Fibroblast of villous mesenchyme (primary cell): ENCODE measurements at places on chromosomes 16 and 17. TPM values are rescaled to one million over a fixed set of nuclear protein-coding genes. Genes with fewer than 3 reads are reported as not detected.

DNA sequence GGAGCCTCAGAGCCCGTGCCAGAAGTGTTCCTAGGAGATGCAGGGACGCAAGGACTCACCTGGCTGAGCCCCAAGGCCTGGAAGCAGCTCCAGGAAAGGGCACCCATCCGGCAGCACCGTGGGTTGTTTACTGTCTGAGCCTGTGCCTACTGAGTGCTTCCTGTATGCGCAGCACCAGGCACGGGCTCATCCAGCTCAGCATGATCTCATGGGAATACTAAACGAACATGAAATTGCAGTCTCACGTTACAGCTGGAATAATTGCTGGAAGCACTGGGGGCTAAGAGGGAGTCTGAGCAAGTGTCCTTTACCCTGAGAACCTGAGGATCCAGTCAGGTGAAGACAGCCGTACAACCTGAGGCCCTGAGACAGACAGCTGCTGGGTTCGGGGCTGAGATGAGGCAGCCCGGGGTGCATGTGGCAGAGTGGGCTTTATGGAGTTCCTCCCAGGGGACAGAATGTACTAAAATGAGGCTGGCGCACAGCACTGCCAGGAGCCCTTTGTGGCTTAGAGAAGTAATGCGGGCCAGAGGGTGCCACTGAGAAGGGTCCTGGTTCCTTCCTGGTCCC, 5.4 kb downstream of the CTRL start:
- no peak for DNase-seq

DNA sequence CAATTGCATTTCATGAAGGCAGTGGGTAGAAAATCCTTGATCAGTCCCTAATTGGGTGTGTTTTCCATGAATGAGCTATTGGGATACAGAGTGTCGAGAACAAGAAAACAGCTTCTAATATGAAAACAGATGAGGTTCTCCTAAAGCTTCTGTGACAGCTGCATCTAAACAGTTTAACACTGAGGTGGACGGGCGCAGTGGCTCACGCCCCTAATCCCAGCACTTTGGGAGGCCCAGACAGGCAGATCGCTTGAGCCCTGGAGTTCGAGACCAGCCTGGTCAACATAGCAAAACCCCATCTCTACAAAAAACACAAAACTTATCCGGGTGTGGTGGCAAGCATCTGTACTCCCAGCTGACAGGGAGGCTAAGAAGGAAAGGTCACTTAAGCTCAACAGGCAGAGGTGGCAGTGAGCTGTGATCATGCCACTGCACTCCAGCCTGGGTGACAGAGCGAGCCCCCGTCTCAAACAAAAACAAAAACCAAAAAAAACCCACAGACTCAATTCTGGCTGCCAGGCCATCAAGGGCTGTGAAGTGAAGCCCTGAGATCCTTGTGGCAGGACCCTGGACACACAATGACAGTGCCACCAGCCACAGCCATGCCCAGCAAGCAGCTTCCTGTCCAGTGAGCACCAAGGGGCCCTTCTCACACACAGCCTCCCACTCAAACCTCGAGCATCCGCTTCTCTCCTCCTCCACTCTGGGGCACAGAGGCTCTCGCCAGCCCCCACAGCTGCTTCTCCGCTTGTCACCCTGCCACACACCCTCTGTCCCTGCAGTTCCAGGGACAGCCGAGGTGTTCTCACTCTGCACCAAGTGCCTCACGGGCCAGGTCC, 44.0 kb downstream of the ANKRD11 start:
- DNase-seq = no peak

C1QTNF8 gene
- not detected in 2 replicates for total RNA-seq

DNA sequence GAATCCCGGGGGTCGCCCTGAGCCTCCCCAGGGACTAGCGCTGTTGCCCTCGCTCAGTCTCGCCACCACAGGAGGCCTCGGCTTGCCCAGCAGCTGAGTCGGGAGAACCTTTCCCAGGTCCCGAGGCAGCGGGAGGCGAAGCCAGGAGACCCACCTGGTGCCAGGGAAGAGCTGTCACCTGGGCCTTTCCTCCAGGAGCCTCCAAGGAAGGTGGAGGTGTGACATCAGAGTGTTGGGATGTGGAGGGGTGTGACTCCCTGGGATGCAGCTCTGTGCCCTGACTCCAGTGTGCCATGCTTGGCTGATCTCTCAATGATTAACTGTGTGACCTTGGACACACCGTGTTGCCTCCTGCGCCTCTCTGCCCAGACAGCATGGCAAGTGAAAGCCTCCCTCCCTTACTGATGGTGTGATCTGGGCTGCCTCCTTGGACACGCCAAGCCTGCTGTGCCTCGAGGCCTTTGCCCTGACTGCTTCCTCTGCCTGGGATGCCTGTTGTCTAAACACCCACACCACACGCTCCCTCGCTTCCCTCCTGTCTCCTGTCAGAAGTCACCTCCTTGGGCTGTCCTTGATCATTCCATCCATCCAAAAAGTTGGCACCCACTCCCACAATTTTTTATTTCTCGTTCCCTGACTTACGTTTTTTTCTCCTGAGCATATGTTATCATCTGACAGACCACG, 88.0 kb downstream of the CMIP start:
- DNase-seq = no peak

PIGL gene
- total RNA-seq = 14.7 and 19.6 TPM in 2 replicates

GRCh38 chr17:68400404-68400735, 56.9 kb downstream of the WIPI1 start:
- DNase-seq = no peak

GRCh38 chr17:18974407-18975149, 22.6 kb downstream of the SLC5A10 start:
- no peak for DNase-seq

DNA sequence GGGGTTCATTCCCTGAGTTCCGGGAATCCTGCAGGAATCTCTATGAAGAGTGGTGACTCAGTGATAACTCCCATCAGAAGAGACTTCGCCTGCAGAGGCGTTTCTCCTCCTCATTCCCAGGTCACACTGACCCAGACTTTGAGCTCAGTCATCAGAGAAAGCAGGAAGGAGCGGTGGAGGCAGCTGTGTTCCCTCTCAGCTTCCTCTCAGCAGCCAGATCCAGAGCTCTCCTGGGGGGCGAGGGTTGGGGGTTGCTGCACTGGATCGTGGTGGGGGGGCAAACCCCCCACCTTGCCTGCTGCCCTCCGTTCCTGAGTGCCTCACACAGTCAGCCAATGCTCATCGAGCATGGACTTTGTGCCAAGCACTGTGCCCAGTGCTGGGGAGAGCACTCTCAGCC, 271.2 kb downstream of the CBLN1 start:
- no peak for DNase-seq
